ENCODE measurements at places on chromosomes 4 and X. TPM values are rescaled to one million over a fixed set of nuclear protein-coding genes. Genes with fewer than 3 reads are reported as not detected.

GRCh38 chrX:17040711-17041110, 94.3 kb downstream of the REPS2 start:
- no peak overlapping the region for H3K27ac ChIP-seq
- no peak for DNase-seq
- H3K4me1 ChIP-seq, result no peaks in the 10 kb centered on the region
- H3K27me3 ChIP-seq, result no peaks in the 10 kb centered on the region
- H3K4me3 ChIP-seq, result no peak overlapping the region
- H3K36me3 ChIP-seq, result no peaks in the 10 kb centered on the region

GRCh38 chr4:147381749-147382148, 99.1 kb upstream of the EDNRA start:
- no peaks in the 10 kb centered on the region for H3K4me1 ChIP-seq
- H3K27ac ChIP-seq, result no peak overlapping the region
- H3K36me3 ChIP-seq, result no peaks in the 10 kb centered on the region
- H3K4me3 ChIP-seq, result no peak overlapping the region

GRCh38 chr4:679104-679481, 4.8 kb downstream of the MYL5 start:
- no peak overlapping the region for H3K27ac ChIP-seq
- no peak overlapping the region for H3K4me3 ChIP-seq
- H3K4me1 ChIP-seq, result peaks cover 8% of the 10 kb centered on the region
- no peaks in the 10 kb centered on the region for H3K27me3 ChIP-seq

DNA sequence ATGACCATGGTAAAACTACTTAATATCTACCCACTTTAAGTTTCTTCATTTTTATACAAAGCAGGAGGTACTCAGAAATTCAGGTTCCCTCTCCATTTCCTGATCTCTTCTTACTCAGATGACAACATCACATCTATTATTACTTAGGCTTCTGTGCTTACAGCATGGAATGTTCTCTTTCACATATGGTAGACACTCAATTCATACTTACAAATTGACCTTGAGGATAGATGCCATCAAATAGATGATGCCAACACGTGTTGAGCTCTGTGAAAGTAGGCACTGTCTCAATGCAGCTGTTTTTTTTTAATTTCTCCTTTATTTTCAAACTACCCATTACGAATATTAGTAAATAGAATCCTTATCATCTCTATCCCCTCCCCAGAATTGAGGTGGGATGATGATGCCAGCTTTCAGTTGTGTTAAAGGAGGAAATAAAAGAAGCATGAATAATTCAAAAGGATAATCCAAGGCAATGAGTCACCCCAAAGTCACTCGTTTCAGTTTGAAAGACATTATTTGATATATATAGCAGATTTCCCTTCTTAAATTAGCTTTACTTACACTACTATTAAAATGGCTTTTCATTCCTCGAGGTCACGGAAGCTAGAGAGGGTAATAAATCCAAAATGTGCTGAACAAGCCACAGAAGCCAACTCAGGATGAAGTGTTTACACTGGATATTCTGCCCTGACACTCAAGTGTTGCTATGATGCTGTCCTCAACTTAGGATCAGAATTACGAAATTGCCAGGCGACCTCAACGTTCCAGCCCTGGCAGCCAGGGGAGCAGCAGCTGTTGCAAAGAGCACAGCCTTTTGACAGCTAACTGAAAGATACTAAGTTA, 124.2 kb upstream of the EOLA2 start:
- no peak overlapping the region for H3K4me3 ChIP-seq
- H3K4me1 ChIP-seq, result peaks cover 7% of the 10 kb centered on the region
- peaks cover 4% of the 10 kb centered on the region for H3K27me3 ChIP-seq
- H3K27ac ChIP-seq, result no peak overlapping the region
- H3K36me3 ChIP-seq, result no peaks in the 10 kb centered on the region

GRCh38 chr4:149889991-149890390, 74.3 kb upstream of the IQCM start:
- no peak overlapping the region for H3K27ac ChIP-seq
- DNase-seq, result no peak
- no peaks in the 10 kb centered on the region for H3K27me3 ChIP-seq
- no peak overlapping the region for H3K4me3 ChIP-seq

- no peak overlapping the region for H3K27ac ChIP-seq
- H3K36me3 ChIP-seq, result no peaks in the 10 kb centered on the region
- no peak for DNase-seq
Observed at GRCh38 chr4:149264093-149264733, 551.4 kb downstream of the IQCM start.

GRCh38 chr4:81207828-81208227, 7.2 kb downstream of the PRKG2 start:
- no peaks in the 10 kb centered on the region for H3K4me1 ChIP-seq
- H3K36me3 ChIP-seq, result no peaks in the 10 kb centered on the region
- H3K4me3 ChIP-seq, result no peak overlapping the region

GRCh38 chr4:170015285-170015684, 10.9 kb downstream of the MFAP3L start:
- H3K27ac ChIP-seq, result no peak overlapping the region
- H3K4me3 ChIP-seq, result no peak overlapping the region
- no peaks in the 10 kb centered on the region for H3K4me1 ChIP-seq
- DNase-seq, result no peak

DMP1 gene
- total RNA-seq, result not detected

DNA sequence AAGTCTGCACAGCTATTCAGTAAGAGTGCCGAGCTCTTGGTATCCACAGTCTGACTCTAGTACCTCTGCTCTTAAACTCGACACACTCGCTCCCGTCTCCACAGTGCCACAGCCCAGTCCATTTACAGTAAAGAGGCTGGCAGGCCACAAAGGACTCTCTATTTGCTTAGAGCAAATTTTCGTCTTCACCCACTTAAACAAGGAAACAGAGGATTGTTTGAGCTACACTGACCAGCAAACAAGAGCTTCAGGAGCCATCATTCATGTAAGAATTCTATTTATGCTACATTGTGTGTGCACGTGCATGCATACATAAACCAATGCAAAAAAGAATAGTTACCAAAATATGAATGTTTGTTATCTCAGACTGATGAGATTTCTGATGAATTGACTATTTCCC, 290.2 kb downstream of the USP46 start:
- H3K4me1 ChIP-seq, result no peaks in the 10 kb centered on the region
- no peaks in the 10 kb centered on the region for H3K36me3 ChIP-seq
- H3K4me3 ChIP-seq, result no peak overlapping the region
- DNase-seq, result no peak
- no peaks in the 10 kb centered on the region for H3K27me3 ChIP-seq

DNA sequence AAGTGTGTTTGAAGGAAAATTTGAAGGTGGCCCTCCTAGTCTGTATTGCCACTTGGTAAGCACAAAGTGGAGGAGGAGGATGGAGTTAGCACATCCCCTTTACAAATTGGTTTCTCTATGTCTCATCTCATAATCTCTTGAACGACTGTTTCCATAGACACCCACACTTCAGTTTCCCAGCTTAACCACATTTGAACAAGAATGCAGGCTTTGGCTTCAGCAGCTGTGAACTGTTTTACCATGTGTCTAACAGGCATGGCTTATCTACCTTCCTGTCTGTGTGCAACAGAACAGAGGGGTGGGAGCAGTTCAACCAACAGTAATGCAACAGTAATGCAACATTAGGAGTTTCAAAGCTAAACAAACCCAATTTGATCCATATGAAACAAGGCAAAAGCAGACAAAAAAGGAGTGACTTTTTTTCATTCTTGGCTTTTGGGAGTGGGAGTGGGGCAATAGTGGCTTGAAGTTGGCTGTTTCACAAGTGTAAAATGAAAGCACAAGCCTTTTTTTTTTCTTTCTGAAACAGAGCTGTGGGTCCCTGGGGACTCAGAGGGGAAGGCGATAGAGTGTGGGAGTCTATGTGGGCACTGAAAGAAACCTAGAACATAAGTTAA, 108.0 kb downstream of the ITM2A start:
- peaks cover 15% of the 10 kb centered on the region for H3K36me3 ChIP-seq
- no peaks in the 10 kb centered on the region for H3K27me3 ChIP-seq
- H3K4me1 ChIP-seq, result peaks cover 54% of the 10 kb centered on the region
- peak overlapping the region; percentile 92 for H3K27ac ChIP-seq
- no peak for DNase-seq

DNA sequence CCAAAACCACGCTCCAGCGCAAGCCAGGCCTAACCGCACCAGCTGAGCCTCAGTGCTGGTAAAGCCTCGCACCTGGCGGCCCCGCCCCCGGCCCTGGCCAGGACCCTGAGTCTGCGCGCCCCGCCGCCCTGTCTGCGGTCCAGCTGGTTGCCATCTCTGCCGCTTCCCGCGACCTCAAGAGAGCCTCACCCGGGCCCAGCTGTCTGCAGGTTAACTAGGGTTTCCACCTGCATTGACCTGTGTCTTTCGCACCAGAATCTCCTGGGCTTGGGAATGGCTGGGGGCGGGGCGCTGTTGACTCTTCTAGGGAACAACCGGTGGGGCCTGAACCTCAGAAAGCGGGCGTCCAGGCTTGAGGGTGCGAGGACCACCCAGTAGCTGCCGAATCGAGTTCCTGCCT, 207.7 kb upstream of the PRPS2 start:
- H3K27me3 ChIP-seq, result peaks cover 2% of the 10 kb centered on the region
- no peak overlapping the region for H3K4me3 ChIP-seq
- DNase-seq, result no peak
- H3K4me1 ChIP-seq, result no peaks in the 10 kb centered on the region
- no peak overlapping the region for H3K27ac ChIP-seq

GRCh38 chr4:158202481-158202880, 7.8 kb upstream of the TMEM144 start:
- no peak overlapping the region for H3K4me3 ChIP-seq
- no peak overlapping the region for H3K27ac ChIP-seq
- peaks cover 2% of the 10 kb centered on the region for H3K27me3 ChIP-seq
- no peaks in the 10 kb centered on the region for H3K4me1 ChIP-seq
- DNase-seq, result no peak

DNA sequence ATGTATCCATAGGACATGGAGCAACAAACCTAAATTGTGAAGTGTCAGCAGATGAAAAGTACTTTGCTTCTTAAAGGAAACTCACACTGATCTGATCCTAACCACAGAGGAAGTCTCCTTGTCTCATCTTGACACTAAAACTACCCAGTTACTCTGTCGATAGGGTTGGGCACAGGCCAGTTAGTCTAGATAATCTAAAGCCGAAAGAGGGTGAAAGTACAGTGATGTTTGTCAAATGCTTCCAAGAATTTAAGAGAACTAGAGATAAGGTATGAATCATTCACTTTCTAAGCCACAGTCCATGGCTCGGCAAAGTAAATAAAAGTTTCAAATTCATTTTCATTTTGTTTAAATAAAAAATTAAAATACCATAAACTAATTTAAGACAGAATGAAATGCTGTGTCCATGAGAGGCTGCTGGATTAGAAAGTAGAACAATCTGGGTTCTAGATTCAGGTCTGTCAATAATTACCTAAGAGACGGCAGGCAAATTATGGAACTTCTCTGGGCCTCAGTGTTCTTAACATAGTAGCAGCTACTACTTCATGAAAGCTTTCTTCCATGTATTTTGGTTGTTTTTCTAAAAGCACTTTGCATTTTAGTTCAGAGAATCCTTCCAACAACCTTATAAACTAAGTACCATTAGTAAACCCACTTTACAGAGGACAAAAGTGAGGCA, 176.7 kb downstream of the LDB2 start:
- H3K36me3 ChIP-seq, result no peaks in the 10 kb centered on the region
- H3K4me3 ChIP-seq, result no peak overlapping the region
- peaks cover 3% of the 10 kb centered on the region for H3K27me3 ChIP-seq
- H3K27ac ChIP-seq, result no peak overlapping the region
- DNase-seq, result no peak

DNA sequence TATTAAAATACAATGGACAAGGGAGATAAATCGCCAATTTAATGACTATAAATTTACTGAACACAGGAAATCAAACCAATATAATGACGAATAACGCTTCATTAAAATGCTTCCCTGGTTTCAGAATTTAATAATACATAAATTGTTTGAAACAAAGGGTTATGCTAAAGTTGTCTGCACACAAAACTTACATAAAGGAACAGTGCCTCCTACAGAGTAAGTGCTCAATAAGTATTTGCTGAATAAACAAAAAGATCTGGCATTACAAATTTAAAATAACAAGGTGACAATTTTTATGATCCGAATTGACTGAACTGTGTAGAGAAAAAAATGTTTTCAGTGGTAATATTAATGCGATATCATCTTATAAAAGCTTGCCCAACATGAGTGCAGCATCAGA, 69.6 kb downstream of the NOCT start:
- peaks cover 11% of the 10 kb centered on the region for H3K27me3 ChIP-seq
- H3K4me3 ChIP-seq, result peak overlapping the region; percentile 83
- H3K4me1 ChIP-seq, result peaks cover 18% of the 10 kb centered on the region
- no peak for DNase-seq
- no peak overlapping the region for H3K27ac ChIP-seq
- H3K36me3 ChIP-seq, result peaks cover 2% of the 10 kb centered on the region

DNA sequence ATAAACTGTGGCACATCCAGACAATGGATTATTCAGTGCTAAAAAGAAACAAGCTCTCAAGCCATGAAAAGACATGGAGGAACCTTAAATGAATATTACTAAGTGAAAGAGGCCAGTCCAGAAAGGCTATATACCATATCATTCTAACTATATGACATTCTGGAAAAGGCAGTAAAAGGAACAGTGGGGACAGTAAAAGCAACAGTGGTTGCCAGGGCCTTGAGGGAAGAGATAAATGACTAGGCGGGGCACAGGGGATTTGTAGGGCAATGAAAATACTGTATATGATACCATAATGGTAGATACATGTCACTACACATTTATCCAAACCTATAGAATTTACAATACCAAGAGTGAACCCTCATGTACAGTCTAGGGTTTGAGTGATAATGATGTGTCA, 115.3 kb downstream of the ATP8A1 start:
- H3K4me3 ChIP-seq, result no peak overlapping the region
- H3K4me1 ChIP-seq, result no peaks in the 10 kb centered on the region
- H3K36me3 ChIP-seq, result peaks cover 44% of the 10 kb centered on the region

PSAPL1 gene
- not detected for total RNA-seq

GRCh38 chr4:4492161-4492847, 49.5 kb downstream of the STX18 start:
- no peak for DNase-seq
- peaks cover 5% of the 10 kb centered on the region for H3K4me1 ChIP-seq
- no peaks in the 10 kb centered on the region for H3K27me3 ChIP-seq
- H3K4me3 ChIP-seq, result peak overlapping the region; percentile 67

DNA sequence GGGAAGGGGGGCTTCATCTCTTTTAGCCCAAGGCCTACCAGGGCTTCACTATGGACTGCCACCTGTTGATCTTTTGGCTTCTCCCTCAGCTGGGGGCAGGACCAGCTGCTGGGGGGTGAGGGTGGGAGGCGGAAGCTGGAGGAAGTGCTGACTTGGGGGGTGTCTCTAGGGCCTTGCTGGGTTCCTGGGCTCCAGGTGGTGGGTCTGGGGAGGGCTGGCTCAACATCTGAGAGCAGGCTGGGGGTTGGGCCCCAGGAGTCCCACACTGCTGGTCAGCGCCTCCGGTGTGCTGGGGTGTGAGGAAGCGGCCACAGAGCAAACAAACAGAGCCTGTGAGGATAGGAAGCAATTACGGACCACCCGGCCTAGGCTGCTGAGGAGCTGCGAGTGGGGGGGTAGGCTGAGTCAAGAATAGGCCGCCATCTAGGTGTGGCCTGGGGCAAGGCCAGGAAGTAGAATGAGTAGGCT, 85.7 kb downstream of the EFNB1 start:
- no peaks in the 10 kb centered on the region for H3K36me3 ChIP-seq
- H3K4me3 ChIP-seq, result no peak overlapping the region
- DNase-seq, result no peak
- H3K27me3 ChIP-seq, result peaks cover 8% of the 10 kb centered on the region

CSAG2 gene
- not detected for total RNA-seq

- no peaks in the 10 kb centered on the region for H3K4me1 ChIP-seq
- no peak overlapping the region for H3K4me3 ChIP-seq
- H3K36me3 ChIP-seq, result no peaks in the 10 kb centered on the region
- no peak overlapping the region for H3K27ac ChIP-seq
Observed at GRCh38 chr4:118911238-118911703, 22.6 kb downstream of the SYNPO2 start.

RBM46 gene
- total RNA-seq, result not detected

- H3K27me3 ChIP-seq, result peaks cover 22% of the 10 kb centered on the region
- peaks cover 2% of the 10 kb centered on the region for H3K4me1 ChIP-seq
- H3K27ac ChIP-seq, result no peak overlapping the region
- no peaks in the 10 kb centered on the region for H3K36me3 ChIP-seq
- DNase-seq, result no peak
Observed at GRCh38 chr4:171812333-171812664, 905 bp upstream of the GALNTL6 start.
